ENCODE measurements at places on chromosomes 1 and 21.

GRCh38 chr1:80375109-80375508 lies 1368.6 kb upstream of the ADGRL4 start:
- no peak for DNase-seq

- DNase-seq = no peak
Observed at GRCh38 chr1:24018611-24019580, 38.8 kb upstream of the SRSF10 start.

- no peak for DNase-seq
Observed at GRCh38 chr1:220843481-220844011, 35.7 kb upstream of the HLX start.

GRCh38 chr1:209895709-209896108 lies 42.3 kb upstream of the SYT14 start:
- no peak for DNase-seq

DNA sequence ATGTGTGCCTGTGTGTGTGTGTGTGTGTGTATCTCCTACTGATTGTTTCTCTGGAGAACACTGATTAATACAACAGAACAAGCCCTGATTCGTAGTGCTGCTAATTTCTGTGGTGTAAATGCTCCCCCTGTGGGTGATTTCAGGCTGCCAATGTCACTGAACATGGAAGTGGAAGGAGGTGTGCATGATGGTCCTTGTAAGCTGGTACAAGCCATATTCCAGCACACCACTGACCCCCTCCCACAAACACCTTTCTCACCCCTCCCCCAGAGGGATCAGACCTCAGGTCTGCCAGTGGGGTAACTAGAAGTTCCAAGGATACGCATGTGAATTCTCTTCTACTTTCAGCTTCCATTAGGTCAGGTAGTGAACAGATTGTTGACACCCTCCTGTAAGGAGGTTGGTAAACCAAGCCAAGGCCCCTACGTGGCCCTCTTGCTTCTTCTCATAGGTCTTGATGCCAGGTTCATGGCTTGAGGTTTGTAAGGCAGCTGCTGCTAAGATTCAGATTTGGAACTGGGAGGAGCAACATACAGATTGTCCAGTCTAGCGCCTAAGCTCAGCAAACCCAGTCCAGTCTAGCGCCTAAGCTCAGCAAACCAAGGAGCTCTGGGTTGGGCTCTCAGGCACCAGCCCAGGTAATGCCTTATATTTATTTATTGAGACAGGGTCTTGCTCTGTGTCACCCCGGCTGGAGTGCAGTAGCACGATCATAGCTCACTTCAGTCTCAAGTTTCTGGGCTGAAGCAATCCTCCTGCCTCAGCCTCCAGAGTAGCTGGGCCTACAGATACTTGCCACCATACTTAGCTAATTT lies 38.7 kb downstream of the DHCR24 start:
- DNase-seq = no peak
